ENCODE measurements at places on chromosomes 1 and 21.
A peak's percentile ranks its signal among the peaks of the same experiment; 100 is the strongest.

GRCh38 chr1:180027949-180028445 lies 73.4 kb downstream of the CEP350 start:
- peak; percentile 88 for DNase-seq

- peak; percentile 40 for DNase-seq
Measured at GRCh38 chr1:36123356-36123755, 1.7 kb downstream of the COL8A2 start.

GRCh38 chr1:30748699-30749401 lies 8.7 kb downstream of the LAPTM5 start:
- no peak for DNase-seq

- DNase-seq: no peak
Measured at GRCh38 chr1:164602101-164602422, 43.1 kb downstream of the PBX1 start.

DNA sequence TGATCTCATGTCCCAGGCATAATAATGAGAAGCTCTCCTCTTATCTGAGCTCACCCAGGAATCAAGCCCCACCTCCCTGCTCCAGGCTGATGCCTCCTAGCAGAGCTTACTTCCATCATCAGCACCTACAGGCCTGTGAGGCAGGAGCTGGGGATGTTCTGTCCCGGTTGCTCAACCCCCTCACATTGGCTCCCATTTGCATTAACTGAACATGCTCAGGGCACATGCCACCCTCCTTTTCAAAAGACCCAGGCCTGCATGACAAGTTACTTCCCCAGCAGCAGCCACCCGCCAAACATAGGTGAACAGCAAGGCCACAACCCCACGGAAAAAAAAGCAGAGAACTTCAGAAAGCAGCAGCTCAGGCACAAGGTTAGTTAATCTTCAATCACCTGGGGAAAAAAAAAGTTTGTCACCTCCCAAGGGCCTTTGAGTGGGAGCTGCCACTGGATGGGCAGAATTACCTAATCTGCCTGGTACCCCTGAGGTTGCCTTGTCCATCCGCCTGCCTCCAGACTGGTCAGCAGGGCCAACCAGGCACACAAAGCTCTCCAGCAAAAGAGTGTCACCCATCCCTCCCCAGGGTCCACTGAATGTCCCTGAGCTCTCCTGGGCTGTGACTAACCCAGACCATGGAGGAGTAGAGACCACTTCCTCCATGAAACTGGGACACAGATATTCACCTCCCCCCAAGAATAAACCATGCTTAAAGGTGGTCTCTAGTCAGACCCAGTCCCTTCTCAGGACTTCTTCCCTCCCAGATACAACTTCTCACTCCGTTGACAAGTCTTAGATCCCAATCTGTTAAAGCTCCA lies 4.4 kb downstream of the KCNN3 start:
- no peak for DNase-seq

DNA sequence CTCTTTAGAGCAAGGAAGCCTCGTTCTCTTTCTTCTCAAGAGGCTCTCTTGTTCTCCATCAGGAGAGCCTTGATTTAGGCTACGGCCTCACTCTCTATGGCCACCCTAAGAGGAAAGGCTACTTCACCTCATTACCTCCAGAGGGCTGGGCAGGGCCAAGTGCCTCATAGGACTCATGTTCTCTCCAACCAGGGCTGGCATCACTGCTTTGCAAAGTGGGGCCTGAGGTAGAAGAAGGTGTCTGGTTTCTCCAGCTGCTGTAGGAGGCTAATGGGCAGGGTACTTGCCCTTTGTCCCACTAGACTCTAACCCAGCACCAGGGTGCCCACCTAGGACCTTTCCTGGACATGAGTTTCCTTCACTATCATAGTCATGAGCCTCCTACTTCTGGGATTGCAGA lies 2.1 kb upstream of the ATXN7L2 start:
- no peak for DNase-seq

- no peak for DNase-seq
Measured at GRCh38 chr1:146021050-146021445, 487 bp downstream of the HJV start.

- DNase-seq: no peak
Measured at GRCh38 chr1:171310661-171311087, 3.3 kb upstream of the FMO4 start.

GRCh38 chr1:239031310-239031709 lies 355.1 kb upstream of the CHRM3 start:
- no peak for DNase-seq

GRCh38 chr1:1434131-1434823 lies 1.2 kb upstream of the VWA1 start:
- DNase-seq: peak; percentile 45

DNA sequence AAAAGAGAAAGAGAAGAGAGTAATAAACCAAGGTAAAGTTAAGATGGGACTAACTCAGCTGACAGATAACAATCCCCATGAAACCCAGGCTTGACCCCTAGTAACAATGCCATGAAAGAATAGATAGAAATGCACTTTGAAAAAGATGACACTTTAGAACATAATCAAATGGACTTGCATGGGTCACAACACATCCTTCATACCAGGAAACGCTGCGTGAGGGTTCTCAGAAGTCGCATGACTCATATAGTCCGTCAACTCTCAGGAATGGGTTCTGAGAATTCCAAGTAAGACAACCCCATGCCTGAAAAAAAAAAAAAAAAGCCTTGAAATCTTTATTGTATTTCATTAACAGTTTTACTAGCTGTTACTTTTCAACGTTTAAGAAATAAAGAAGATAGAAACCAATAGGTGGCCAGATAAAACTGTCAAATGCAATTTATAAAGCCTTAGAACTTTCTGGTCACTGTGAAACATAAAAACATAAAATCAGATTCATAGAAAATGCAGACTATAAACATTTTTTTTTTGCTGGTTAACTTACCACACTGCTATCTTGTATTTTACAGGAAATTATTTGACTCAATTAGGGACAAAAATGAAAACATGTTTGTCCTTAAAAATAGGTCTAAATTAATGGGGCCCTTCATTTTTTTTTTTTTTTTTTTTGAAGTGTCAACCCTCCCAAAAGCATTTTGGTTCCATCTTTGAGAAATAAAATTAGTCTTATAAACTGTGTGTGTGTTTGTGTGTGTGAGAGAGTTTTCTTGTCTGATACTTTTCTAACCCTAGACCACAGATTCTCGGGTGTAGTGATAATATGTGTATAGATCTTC lies 202.1 kb downstream of the NCAM2 start:
- DNase-seq: peak; percentile 99

- DNase-seq: no peak
Measured at GRCh38 chr1:230156536-230156935, 89.5 kb downstream of the GALNT2 start.

DNA sequence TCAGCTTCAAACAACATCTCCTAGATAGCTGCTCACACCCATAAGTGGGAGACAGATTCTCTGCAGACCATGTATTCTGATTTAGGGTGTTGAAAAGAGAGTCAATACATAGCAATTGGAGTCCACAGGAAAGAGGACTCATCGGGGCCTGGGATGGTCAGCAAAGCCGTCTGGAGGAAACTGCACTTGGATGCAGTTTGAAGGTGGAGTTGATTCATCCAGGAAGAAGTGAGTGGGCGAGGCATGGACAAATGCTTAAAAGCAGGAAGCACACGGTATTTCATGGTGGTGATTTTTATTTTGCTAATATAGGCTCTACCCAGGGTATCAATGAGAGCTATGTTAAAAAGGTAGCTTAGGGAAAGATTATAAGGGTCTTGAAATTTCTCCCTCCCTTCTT lies 36.8 kb upstream of the DIRAS3 start:
- no peak for DNase-seq

DNA sequence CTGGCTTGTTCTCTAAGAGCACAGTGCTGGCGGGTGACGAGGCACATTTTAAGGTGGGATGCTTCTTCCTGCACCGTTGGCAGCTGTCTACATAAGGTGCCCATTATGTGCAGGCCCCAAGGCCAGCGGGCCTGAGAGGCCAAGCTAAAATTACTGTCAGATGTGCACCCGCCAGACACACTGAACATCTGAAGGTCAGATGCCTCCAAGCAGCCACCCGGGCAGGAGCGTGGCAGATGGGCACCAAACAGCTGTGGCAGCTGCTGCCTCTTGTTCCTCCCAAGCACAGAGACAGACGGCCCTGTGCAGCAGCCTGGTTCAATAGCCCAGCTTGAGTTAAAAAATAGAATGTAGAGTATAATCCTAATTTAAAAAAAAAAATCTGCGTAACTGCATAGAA lies 211.9 kb upstream of the EDN2 start:
- DNase-seq: no peak

DNA sequence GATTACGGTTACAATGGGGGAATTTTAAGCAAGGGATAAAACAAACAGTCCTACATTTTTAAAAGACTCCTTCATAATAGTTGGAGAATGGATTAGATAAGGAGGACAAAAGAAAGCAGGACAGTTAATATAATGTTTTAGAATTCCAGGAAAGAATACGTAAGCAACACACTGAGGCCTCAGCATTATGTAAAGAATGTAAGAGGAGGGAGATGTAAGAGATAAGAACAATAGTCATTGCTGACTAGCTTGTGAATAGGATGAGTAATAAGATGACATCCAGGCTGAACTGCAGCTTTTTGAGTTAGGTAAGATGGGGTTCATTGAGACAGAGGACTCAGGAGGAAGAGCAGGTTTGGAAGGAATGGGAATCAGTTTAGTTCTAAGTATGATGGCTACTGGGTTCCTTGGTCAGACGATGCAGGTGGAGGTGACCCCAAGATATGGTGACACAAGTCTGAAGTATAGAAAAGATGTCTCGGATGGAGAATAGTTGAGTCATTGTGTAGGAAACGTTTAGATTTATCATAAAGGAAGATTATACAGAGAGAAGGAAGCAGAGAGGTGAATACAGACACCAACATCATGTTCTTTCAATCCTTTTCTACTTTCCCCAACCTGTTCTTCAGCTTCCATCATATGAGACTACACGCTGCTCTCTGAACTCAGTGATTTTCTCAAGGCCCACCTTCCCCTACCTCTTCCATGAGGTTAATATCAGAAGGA lies 372.8 kb downstream of the PTBP2 start:
- peak; percentile 94 for DNase-seq

DNA sequence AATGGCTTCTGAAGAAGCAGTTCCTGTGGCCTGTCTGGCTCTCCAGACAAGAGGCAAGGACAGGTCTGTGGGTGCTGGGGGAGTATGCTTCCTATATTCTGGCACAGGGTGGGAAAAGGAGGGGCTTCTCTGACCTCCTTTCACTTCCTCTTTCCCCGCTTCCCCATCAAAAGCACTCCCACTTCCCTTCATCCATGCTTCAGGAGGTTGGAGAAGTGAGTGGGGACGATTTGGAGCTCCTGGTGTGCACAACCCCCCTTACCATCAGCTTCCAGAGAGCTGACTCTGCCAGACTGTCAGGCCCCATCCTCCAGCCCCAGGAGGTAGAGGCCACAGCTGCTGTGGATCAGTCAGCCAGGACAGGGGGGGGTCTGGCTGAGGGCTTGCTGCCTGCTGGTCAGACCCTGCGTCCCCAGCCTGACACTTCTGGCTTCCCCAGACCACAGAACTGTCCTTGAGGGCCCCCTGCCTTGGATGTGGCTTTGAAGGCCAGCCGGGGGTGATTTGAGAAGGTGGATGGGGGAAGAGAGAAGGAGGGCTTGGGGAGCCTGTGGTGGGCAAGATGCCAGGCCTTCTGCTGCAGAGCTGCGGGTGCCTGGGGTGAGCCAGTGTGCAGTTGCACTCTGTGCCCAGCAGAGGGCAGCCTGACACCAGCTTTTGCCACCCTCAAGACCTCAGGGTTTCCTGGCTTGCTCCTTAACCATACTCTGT lies 21.5 kb upstream of the TMEM222 start:
- DNase-seq: peak; percentile 96

DNA sequence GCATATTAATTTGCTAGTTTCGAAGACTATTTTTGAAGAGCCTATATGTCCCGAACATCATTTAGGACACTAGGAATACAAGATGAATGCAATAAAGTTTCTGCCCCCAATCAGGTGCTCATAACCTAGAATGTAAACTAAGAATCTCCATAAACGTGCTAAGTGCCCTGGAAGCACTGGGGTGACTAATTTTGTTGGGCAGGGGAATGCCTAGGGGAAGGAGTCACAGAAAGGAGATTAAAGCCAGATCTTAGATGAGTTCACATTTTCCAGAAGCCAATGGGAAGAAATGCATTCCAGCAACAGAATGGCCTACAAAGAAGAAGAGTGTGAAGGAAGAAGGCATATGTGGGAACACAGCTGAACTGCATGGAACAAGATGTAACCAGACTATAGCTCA lies 19.5 kb downstream of the SCYL3 start:
- peak; percentile 91 for DNase-seq

DNA sequence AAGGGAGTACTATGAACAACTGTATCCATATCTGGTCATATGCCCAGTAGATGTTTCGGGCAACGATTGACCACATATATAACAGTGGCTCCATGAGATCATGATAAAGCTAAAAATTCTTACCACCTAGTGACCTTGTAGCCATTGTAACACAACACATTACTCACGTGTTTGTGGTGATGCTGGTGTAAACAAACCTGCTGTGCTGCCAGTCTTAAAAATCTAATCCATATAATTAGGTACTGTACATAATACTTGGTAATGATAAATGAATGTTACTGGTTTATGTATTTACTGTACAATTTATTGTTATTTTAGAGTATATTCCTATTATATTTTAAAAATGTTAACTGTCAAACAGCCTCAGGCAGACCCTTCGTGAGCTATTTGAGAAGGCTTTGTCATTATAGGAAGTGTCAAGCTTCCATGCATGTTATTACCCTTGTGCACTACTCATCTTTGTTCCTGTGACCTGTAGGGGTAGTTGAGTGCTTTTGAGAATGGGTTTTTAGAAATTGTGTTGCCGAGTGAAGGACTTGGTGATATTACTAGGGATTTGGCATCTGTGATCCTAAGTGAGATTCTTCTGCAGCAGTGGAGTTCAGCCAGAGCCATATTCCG lies 23.6 kb downstream of the DIP2A start:
- no peak for DNase-seq

GRCh38 chr1:110011527-110012041 lies 22.8 kb upstream of the STRIP1 start:
- peak; percentile 49 for DNase-seq

- no peak for DNase-seq
Measured at GRCh38 chr1:23720256-23720995, 22.8 kb upstream of the ELOA start.

DNA sequence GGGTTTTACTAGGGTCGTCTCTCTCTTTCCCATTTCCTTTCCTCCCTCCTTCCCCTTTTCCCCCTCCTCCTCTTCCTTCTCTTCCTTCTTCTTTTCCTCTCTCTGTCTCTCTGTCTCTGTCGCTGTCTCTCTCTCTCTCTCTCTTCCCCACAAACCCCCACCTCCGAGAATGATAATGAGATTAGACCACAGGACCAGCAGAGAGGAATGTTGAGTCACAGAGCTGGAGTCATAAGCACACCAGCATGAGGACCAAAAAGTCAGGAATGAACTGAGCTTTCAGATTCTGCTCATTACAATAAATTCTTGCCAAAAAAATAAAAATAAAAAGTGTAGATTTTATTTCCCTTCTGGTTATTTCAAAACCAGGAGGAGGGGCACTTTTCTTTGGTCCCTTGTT lies 377.4 kb downstream of the LTN1 start:
- DNase-seq: peak; percentile 95

- DNase-seq: peak; percentile 0
Measured at GRCh38 chr1:104706631-104707147, 957.0 kb downstream of the AMY1C start.

DNA sequence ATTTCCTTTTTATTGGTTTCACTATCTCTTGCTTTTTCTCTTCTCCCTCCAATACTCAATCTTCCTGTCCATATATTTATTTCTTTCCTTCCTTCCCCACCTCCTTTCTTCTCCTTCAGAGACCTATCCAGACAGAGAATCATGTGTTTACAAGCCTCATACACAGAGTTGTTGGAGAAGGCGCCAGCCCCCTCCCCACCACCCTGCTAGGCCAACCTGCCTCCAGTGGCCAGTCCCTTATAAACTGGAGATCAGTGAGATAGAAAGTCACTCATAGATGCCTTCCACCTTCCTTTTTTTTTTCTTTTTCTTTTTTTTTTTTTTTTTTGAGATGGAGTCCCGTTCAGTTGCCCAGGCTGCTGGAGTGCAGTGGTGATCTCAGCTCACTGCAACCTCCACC lies 53.3 kb downstream of the CD247 start:
- DNase-seq: no peak
